Inflammatory macrophage treated with lipopolysaccharide for 1 hour (primary cell): ENCODE measurements at places on chromosomes 7 and 10.

DNA sequence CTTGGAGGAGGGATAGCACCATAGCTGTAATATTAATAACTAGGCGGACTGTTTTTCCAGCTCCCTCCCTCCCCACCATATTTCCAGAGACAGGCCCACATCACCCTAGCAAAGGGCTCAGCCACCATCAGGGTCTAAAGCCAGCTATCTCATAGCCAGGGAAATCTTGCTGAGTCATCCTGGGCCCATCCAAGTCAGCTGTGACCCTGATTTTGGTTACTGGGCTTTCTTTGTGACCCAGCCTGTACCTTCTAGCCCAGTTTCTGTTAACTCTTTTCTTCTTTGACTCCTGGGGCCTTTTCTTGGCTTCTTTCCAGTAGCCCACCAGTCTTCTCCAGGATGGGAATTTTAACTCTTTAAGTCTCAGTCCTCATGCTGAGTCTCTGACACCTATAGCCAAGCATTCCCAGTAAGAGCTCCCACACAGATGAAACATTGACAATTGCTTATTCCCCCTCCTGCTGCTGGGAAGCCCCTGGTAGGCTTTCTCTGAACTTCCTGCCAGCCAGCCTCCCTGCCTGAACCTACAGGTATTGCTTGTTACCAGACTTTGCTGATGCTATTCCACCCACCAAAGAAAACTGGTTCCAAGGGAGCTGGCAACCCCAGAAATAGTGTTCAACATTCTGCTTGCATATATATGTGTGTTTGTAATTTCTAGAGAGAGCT, 34.8 kb upstream of the ADO start:
- DNase-seq: no peak

DNA sequence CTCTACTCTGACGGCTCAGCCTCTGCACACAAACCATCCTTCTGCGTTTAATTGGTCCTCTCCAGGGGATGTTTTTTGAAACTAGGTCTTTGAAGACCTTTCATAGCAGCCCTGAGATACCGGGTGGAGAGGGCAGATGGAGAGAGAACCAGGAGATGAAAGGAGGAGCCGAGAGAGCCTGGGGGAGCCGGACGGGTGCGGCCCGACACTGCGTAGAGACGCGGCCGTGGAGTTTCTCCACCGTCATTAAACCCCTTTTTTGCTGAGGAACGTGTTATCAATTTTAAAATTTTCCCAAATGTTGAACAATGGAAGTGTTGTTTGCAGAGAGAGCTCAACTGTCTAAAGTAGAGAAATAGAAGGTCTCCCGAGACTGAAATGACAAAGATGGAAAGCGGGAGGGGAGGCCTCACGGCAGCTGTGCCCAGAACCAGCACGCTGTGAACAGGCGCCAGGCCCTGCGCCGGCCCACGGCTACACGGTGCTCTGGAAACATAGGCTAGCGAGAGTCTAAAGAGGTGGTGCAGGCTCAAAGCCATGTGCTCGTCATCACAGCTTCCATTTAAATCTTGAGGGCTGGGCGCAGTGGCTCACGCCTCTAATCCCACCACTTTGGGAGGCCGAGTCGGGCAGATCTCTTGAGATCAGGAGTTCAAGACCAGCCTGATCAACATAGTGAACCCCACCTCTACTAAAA, 307.0 kb downstream of the PTPRN2 start:
- DNase-seq: no peak

DNA sequence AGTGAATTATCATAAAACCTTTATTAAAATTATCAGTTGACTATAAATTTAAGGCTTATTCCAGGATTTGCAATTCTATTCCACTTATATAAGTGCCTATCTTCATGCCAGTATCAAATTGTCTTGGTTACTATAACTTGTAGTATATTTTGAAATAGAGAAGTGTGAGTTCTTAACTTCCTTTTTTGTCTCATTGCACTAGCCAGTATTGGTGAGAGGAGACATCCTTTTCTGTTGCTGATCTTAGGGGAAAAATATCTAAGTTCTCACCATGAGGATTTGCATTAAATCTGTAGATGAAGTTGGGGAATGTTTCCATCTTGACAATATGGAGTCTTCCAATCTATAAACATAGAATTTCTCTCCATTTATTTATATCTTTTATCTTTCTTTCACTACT, 104.2 kb upstream of the MKI67 start:
- DNase-seq: peak; percentile 36

GRCh38 chr10:12902135-12902572, 99.4 kb downstream of the CCDC3 start:
- peak; percentile 55 for DNase-seq

- peak; percentile 81 for DNase-seq
Observed at GRCh38 chr10:59991661-59992060, 85.3 kb upstream of the CCDC6 start.

DNA sequence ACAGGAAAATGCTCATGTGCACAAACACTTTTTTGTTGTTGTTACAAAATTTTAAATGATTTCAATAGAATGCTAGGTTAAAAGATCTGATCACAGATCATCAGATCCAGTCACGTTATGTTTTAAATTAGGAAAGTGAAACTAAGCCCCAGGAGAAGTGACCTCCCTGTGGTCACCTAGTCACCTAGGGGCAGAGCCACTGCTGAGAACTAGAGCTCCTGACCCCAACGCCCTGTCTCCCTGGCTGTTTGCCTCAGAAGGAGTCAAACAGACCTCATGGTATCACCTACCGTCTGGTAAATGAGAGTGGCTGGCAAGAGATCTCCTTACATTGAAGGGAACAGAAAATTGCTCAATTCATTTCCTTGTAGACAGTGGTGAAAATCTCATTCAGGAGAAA, 447.3 kb downstream of the ADRA2A start:
- no peak for DNase-seq

DNA sequence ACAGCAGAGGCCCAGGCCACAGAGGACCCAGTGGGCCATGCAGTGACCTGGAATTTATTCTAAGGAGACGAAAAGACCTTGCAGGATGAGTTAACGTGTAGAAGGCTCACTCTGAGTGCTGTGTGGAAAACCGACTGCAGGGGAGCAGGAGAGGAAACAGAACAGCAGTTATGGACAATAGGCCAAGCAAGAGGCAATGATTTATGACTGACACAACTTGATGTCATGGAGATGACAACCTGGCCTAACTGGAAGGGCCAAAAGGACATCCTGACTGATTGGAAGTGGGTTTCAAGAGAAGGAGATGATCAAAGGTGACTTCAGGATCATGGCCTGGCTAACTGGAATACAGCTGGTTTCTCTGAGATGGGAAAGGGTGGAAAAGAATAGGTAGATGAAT, 70.2 kb upstream of the RAPGEF5 start:
- no peak for DNase-seq

- DNase-seq: peak; percentile 98
Observed at GRCh38 chr10:89327803-89328441, at the start of gene IFIT3. TSS of gene IFIT3 (plus strand) at chr10:89327997. CDS start at chr10:89328074, 77 bp downstream.

- DNase-seq: no peak
Observed at GRCh38 chr10:18102404-18102803, 37.8 kb upstream of the CACNB2 start.

DNA sequence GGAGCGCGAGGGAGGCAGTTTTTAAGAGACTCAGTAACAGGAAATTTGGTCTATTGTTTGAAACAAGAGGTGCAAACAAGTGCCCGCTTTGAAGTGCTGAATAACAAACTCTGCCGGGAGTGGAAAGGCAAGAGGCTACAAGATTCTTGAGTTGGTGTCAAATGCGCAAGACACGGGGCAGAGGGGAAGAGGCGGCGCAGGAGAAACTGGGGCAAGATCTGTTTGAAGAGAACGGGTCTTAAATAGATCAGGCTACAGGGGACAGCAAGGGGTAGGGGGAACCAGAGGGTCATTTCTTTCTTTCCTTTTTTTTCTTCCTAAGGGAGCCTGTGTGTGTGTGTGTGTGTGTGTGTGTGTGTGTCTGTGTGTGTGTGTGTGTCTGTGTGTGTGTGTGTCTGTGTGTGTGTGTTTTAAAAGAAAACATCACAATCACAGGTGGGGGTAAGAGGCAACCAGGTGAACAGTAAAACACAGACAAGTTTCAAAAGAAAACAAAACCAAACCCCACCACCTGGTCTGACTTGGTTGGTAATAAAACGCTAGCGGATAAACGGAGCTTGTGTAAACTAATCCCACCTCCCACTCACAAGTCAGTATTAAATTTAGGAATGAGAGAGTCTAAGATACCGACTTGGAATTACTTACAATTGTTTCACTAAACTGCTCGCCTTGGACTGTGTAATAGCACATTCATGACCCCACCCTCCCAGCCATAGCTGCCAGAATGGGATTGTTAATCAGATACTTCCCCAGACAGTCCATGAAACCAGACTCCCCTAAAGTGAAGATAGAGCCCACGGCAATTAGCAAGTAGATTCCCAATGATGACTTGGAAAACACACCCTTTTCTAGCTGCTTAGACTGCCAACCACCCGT, 13.1 kb upstream of the CUX1 start:
- no peak for DNase-seq

DNA sequence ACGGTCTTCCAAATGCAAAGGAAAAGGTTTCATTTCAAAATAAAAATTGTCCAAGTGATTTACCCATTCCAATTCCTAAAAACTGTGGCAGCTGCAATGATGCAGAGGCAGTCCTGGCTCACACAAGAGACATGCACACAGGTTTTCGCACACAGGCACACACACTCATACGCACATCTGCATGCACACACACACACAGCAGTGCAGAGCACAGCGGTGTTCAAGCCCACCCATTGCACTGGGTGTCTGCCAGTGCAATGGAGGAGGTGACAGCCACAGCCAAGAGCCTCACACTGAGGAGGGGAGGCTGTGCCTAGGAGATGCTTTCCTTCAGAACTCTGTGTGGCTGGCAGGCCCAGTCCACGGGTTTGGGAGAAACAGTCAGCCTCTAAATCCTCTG, 123.7 kb downstream of the SLIT1 start:
- no peak for DNase-seq

DNA sequence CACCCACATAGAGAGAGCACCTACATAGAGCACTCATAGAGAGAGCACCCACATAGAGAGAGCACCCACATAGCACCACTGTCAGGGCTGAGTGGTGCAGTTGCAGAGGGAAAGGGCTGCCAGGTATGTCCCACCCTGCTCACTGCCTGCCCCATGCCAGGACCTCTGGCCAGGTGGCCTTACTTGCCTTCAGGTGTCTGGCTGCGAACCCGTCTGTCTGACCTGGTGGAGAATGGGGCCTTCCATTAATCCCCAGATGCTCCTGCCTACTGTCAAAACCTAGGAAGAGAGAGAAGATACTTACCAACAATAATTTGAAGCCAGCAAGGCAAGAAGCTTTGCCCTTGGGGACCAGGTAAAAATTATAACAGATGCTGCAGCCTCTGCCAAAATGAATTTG, 51.1 kb downstream of the INSIG1 start:
- no peak for DNase-seq

DNA sequence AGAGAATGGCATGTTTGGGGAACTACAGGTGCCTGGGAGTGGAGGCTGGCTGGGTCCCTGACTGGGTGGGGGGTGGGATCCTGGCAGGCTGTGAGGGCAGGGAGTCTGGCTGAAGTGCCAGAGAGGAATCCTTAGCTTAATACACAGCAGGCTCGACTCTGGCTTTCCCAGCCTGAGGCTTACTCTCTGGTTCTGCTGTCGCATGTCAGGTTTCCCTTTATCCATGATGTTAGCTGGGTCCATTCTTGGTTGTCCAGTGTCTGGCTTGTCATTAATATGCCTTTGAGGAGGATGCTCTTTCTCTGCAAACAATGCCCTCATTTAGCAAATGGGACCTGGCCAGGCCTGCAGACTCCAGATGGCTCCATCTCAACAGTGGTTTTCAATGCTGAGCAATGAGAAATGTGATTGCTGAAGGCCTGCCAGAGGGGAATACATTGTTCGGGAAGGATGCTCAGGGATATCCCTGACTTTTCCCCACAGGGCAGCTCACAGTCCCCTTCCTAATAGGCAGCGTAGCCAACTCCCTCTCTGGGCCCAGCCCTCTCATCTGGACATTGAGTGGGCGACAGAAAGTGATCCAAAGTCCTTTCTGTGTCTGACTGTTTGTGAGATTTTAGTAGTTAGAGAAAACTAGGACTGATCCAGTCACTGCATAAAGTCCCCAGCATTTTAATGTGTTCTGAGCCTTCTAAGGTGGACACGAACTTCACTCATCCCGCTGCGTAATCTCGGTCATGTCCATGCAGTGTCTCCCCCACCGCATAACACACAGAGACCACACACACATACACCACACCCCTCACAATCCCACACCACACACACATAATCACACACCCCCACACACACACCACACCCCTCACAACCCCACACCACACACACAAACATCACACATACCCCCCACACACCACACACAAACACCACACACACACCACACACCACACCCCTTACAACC, 124.9 kb downstream of the ANLN start:
- no peak for DNase-seq

- no peak for DNase-seq
Observed at GRCh38 chr10:55098452-55098851, 297.4 kb upstream of the PCDH15 start.

DNA sequence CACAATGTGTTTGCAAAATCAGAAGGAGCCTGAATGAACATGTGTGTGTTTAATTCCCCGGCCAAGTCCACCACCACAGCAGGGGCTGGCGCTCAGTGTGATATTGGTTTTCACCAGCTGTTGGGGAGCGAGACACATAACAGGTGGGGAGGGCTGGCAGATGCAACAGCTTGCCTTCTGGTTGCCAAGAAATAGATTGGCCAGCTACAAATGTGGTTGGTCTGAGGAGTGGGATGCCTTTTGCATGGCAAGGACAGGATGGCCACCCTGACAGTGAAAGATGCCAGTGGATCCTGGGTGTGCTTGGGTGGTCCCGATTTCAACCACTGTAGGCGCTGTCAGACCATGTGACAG, 292.5 kb upstream of the FZD8 start:
- DNase-seq: no peak

DNA sequence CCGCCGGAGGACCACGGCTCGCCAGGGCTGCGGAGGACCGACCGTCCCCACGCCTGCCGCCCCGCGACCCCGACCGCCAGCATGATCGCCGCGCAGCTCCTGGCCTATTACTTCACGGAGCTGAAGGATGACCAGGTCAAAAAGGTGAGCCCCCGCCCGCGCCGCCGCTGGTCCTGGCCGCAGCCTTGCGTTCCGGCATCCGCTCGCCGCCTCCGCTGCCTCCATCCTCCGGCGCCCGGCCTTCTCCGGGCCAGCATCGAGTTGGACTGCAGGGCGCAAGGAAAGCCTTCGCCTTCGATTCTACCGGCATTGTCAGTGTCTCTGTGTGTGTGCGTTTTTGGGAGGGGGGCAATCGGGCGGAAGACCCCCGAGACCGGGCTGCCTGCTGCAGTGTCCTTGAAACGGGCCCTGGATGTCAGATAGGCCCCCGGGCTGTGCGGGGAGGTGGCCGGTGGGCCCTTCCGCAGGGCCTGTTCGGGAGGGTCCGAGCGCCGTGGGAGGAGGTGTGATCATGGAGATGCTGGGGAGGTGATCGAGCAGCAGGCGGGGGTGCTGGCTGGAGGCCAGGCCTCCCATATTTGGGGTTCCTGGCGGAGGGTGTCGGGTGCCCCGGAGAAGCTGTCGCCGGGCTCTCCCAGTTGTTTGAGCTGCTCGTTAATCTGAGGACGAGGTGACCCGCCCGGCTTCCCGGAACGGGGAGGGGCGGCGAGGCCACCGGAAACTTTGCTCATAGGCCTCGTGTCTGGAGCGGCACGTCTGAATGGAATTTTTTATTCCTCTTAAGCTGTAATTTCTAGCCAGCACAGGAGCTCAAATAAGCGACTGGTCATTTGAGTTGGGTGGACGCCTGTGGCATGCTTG, 40.8 kb downstream of the HK1 start:
- peak; percentile 65 for DNase-seq
